ENCODE measurements at places on chromosomes 4 and X.

- DNase-seq: no peak
Observed at GRCh38 chrX:15160558-15161095, 109.3 kb downstream of the ASB9 start.

DNA sequence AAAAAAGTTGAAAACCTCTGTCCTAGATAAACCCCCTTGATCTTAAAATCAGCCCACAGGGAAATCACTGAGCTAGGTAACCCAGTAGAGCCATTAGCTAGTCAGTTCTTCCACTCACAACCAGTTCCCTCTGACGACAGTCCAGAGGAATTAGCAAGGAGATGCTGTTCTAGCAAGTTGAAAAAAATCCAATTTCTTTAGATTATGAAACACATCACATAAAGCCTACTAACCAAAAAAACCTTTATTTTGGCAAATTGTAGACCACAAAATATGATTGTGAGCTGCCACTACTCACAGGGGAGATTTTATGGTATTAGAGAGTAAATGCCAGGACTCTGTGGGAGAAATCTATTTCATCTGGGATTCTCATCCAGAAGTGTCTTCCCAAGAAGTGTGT is 22.6 kb downstream of the ADAMTS3 start:
- DNase-seq: no peak

- no peak for DNase-seq
Observed at GRCh38 chr4:110503270-110504083, 27.5 kb downstream of the ENPEP start.

- no peak for DNase-seq
Observed at GRCh38 chr4:152257601-152258066, 278.3 kb downstream of the FBXW7 start.

Data from activated naive CD4-positive, alpha-beta T cell treated with anti-CD3 and anti-CD28 coated beads, Interleukin-2, amount 50 U/mL, for 16 hours (primary cell).